ENCODE measurements at places on chromosomes 5 and 9.

DNA sequence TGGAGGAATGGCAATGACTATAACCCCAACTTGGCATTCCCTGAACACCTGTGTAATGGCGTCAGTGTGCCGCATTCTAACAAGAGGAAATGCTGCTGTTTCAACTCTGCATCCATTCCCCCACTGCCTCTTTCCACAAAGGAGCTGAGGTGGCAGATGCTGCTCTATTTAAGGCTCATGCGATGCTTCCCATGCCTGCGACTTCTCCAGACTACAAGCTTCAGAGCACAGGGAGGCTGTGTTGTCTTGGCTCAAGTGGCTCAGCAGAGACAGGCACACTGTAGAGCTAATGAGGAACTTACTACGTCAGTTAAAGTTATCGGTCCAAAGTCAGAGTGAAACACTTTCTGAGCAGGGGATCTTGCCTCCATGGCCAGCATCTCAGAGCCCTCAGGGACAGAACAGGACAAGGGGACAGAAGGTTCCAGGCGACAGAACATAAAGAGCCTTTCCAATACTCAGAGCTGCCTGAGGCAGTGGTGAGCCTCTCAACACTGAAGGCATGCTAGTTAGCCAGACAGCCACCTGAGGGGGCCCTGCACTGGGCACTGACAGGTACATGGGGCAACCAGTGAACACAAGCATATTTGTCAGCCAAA lies 21.8 kb downstream of the TNIP1 start:
- no peak for DNase-seq

- DNase-seq, result no peak
These were observed 65.2 kb upstream of the RNU6ATAC start for GRCh38 chr9:134229466-134230091.

DNA sequence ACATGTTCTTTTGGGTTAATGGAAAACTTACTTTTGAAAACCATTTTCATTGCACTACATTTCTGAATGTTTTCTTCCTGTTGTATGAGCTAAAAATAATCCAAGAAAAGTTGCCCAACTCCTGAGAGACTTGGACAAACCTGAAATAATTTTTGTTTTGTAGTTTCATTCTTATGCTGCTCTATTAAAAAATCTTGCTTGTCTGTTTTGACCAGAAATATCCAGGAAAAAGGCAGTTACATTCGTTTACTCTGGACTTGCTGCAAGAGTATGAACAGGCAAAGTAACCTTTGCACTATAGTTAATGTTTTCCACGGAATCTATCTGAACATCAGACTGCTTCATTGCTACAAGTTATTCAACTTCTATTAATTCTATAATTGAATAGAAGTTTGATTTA lies 200.1 kb upstream of the DAB2 start:
- no peak for DNase-seq

DNA sequence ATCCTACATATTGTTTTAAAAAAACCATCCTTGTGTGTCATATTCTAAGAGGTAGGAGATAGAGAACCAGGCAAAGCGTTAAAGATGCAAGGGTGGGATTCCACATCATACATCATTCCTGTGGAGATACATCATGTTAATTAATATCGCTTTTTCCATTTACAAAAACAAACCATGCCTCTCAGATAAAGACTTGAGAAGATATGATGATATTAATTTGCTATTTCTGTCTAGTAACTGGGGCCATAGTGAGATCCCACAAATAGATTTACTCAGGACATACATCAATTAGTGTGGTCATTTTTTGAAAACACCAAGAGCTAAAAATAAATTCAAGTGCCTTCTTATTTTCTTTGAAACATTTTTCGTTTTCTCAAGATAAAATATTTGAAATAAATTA lies 165.4 kb upstream of the TARS1 start:
- no peak for DNase-seq

DNA sequence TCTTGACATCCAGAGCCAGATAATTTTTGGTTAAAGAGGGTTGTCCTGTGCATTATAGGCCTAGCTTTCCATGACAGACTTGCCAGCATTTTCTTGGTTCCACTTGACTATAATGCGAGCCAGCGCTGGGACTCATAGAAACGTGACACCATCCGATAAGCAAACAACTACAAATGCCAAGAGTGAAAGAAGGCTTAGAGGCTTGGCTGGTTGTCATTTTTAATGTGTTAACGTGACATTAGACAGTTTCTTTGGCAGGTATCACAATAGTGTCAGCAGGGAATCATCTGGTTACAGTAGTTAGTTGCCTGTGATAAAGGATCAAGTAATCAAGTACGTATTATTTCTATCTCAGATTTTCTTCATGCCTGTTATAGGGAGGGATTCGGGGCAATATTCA lies 20.0 kb upstream of the LIFR start:
- DNase-seq, result no peak

GRCh38 chr5:88502179-88503040 lies 233.8 kb upstream of the TMEM161B start:
- DNase-seq, result no peak

DNA sequence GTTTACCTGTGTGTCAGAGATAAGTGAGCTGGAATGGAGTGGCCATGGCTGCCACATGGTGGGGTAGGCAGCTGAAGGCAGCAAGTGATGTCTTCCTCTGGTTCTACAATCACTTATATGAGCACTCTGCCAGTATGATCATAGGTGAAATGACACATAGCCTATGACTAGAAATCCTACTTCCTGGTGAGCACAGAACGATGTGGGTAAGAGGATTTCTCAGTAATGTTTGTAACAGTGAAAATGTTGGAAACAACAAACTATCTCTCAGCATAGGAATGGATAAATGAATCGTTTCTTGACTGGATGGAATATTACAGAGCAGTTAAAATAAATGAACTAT lies 187.0 kb upstream of the S1PR3 start:
- DNase-seq, result no peak

DNA sequence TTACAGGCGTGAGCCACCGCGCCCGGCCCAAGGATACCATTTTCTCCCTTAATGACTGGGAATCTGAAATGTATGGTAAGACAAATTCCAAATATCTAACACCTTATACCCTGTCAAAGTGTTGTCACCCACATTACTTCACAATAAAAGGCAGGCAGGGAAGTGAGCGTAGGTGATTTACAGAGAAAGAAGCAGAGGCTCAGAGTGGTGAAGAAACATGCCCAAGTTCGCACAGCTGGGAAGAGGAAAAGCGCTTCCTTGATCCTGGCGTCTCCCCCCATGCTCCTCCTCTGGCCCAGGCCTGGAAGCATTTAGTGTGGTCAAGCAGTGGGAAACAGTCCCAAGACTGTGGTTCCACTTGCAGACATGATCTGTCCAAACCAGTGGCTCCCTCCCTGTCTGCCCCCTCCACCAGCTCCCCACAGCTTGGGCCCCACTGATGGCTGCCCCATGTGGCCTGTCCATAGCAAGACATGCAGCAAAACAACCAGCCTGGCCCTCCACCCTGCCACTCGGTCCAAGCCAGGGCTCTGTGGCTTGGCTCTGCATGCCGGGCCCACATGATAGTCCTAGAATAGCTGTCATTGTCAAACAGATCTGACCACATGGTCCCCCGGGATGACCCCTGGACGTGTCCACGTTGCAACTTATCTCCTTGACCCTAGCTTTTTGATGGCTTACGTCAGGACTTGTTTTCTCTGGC lies 107.2 kb downstream of the TTLL11 start:
- no peak for DNase-seq

DNA sequence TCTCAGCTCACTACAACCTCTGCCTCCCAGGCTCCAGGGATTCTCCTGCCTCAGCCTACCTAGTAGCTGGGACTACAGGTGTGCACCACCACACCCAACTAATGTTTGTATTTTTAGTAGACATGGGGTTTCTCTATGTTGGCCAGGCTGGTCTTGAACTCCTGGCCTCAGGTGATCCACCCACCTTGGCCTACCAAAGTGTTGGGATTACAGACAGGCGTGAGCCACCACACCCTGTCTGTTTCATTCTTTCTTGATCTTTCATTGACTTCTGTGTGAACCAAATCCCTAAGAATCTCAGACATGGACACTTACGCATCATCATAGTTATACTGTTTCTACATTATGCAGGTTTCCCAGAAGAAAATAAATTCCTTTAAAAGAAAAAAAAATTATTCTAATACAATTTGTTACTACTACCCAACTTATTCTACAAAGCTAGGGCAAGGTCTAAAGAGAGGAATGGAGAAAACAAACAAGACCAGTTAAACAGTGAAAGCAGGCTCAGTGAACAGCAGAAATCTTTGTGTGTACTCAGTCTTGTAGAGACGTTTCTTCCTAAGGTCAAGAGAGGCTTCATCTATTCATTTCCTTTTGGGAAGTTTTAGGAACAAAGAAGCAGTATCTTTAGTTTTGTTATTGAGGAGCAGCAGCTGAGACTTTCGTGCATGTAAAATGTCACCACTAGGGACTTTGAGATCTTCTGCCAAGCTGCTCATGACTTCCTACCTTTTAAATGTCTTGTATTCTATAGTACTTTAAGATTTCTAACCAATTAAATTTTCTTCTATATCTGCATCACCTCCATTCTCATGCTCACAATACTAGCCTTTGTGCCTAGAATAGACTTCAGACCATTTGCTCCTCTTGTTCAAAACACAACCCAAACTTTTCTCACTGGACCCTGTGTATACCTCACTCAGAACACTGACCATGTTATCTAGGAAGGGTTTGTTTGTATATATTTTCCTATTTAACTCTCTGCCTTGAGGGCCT lies 5.6 kb upstream of the HMGCR start:
- no peak for DNase-seq

DNA sequence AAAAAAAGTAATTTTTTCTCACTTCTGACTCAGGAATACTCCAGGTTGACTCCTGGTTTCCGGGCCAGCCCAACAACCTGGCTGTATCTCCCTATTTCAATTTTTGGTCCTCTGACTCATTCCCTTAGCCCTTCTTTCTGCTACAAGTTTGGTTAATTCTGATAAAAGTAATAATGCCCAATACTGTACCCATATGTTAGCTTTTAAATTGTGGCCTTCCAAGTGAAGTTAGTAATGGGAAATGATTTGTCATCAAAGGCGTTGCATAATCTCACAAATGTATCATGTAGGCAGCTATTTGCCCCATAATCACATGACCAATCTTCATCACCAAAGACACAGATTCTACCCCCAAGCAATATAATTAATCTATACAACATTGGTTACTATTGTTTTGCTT lies 31.1 kb upstream of the BNC2 start:
- DNase-seq, result no peak

DNA sequence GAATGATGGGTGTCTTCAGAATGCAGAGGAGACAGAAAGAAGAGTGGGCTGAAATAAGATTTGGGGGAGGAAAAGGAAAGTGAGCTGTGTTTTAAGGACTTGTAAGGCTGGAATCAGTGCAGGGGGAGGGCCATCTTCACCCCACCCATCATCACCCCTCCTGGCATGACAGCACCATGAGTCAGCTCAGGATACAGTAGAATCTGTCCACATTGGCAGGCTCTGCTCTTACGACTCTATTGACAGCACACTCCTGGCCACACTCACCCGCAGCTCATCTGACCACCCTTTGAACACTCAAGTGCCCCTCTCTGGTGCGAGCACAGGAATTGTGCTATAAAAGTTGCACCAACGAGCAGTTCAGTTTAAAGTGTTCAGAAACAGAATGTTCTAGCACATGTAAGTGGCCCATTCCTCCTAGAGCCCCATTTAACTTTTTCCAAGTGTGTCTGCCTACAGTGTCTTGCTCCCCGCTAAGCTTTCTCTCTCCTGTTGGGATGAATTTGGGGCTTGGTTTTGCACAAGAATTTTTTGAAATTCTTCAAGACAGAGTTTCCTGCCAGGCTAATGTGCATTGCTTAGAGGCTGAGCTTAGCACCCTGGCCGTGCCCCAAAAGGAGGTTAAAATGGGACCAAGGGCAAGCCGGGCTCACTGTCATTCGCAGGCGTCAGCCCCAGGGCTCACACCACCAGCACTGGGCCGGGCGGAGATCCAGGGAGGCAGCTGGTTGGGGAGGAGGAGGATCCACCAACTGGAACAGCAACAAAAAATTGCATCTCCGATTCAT lies 12.0 kb downstream of the ADRA1B start:
- no peak for DNase-seq

GRCh38 chr5:143231973-143232812 lies 171.3 kb downstream of the NR3C1 start:
- no peak for DNase-seq

- no peak for DNase-seq
These were observed 115.3 kb downstream of the SLIT3 start for GRCh38 chr5:169185626-169186025.

GRCh38 chr9:132042324-132042723 lies 37.3 kb downstream of the MED27 start:
- DNase-seq, result no peak

DNA sequence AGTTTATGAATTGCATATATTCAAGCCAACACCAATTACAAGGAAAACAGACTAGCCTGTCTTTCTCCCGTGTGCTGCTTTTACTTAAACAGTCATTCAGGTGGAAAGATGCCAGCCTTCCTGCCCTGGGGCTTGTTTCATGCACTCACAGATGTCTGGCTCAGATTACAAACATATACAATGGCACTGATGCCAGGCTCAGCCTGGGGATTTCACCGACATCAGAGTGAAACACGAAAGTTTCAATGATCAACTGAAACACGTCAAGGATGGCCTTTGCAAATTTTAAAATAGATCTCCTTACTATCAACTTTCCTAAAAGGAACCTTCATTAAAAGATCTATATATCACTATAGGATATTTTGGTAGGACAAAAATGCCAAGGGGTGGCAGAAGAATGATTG lies 1576.5 kb downstream of the EFNA5 start:
- no peak for DNase-seq

DNA sequence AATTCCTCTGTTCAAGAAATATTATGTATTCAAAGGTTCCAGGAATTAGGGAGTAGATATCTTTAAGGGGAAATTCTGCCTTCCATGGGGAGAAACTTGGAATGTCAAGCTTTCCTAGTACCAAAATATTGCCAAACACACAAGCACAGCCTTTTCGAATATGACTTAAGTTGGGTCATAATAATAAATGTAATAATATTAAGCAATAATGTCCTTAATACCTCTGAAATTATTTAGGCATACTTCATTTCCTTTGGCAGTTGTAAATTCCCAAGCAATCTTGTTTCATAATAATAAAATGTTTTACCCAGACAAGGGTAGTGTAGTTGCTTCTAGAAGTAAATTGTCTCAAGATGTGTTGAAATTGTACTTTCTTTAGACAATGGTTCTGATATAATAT lies 630.3 kb upstream of the CDH18 start:
- no peak for DNase-seq

DNA sequence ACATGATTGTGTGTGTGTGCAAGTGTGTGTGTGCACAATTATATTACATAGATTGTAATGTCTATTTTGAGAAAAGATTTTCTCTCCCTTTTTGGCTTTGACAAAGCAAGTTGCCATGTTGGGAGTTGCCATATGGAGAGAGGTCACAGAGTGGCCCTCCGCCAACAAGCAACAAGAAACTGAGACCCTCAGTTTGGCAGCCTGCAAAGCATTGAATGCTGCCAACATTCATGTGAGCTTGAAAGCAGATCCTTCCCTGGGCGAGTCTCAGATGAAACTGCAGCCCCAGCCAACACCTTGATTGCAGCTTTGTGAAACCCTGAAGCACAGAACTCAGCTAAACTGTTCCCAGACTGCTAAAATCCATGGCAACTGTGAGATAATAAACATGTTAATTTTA lies 498.0 kb downstream of the NR2F1-AS1 start:
- DNase-seq, result no peak
